ENCODE measurements at places on chromosomes 2 and 18.

DNA sequence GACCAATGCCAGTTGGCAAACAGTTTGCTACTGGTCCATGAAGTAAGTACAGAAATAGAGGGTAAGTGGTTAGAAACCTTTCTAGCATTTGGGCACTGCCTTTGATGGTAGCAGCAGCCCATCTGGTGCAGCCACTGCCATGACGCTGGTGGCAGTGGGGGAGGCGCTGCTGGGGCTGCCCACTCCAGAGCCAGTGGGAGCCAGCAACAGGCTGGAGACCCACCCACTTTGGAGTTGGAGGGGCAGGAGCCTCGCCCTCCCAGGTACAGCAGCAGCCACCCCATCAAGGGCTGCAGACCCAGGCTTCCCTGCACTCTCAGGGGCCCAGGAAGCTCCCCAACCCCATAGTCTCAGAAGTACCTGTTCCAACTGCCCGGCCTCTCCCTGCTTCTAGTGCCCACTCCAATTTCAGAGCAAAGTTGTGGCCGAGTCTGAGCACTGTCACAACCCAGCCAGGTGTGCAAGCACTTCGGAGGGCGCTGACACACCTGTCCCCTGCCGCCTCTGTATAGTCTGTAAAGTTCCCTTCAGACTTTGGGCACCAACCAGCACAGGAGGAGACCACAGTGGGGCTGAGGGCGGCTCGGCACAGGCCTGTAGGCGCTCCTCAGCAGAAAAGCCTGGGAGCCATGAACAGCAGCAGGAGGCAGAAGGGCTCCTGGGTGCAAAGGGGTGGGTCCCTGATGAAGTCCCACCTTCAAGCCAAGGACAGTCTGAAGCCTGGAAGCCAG, 125.6 kb upstream of the CCDC150 start:
- DNase-seq, result no peak

- no peak for DNase-seq
These were observed 4.2 kb downstream of the IL1RN start for GRCh38 chr2:113131352-113132185.

DNA sequence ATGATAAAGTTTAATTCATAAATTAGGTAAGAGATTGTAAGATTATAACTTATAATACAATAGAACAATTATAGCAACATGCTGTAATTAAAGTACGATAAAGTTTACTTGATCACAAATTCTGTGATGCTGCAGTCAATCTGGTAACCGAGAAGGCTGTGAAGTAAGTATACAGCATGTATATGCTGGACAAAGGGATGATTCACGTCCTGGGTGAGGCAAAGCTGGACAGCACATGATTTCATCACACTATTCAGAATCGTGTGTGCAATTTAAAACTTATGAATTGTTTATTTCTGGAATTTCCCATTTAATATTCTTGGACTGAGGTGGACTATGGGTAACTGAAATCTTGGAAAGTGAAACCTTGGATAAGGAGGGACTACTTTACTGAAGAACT, 522.2 kb upstream of the CNTNAP5 start:
- DNase-seq, result no peak

GRCh38 chr2:78263571-78263970, 741.4 kb upstream of the LRRTM4 start:
- no peak for DNase-seq

DNA sequence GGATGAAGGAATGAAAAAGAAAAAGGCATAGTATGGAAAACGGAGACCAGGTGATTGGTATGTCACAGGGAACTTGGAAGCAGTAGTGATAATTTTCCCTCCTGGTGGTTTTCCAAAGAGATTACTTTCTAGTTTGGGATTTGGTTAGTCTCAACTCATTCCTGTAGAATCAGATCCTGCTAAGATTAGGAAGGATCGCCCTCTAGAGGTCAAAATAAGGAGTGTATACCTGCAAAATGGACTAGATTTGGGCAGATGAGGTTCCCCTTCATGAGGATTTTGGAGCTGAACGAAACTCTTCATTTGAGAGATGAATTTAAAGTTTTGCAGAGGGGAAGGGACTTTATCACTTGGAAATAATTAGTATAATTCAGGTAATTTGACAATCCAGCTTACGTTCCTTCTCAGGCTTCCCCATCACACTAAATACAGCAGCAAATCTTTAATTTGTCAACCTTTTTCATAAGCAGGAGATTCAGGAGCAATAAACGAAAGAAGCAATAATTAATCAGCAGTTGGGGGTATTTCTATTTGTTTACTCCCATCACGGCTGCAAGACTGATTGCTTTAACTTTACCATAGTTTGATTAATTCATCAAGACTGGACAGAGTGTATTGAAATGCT, 65.2 kb downstream of the CCDC195 start:
- peak; percentile 79 for DNase-seq

- DNase-seq, result peak; percentile 49
These were observed 2.7 kb upstream of the LRP2 start for GRCh38 chr2:169365029-169365480.

- peak; percentile 60 for DNase-seq
These were observed 3.4 kb downstream of the RAB31 start for GRCh38 chr18:9711361-9712129.

DNA sequence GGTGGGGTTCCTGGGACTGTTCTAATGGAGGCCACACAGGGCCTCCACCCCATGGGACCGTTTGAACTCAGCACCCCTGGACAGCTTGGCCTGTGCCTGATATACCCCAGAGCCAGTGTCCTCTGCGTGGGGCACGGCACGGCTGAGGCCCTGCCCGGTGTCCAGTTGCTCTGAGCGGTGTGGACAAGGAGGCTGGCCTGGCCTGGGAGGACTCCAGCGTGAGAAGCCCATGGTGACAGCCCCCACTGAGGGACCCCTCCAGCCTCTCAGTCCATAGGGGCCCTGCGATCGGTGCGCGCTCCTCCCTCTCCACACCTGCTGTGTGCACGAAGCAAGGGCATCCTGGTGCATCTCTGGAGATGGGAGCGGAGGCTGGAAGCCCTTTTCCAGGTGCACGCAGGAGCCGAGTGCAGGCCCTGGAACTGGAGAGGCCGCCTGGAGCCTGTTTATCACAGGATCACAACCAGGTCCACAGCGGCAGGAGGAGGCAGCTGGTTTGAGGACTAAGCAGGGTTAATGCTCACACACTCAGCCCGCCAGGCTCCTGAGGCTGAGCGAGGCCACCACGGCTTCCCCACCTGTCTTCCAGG, 120.2 kb downstream of the PTGR3 start:
- no peak for DNase-seq

GRCh38 chr2:236875906-236876505, 209.7 kb upstream of the COPS8 start:
- DNase-seq, result no peak

DNA sequence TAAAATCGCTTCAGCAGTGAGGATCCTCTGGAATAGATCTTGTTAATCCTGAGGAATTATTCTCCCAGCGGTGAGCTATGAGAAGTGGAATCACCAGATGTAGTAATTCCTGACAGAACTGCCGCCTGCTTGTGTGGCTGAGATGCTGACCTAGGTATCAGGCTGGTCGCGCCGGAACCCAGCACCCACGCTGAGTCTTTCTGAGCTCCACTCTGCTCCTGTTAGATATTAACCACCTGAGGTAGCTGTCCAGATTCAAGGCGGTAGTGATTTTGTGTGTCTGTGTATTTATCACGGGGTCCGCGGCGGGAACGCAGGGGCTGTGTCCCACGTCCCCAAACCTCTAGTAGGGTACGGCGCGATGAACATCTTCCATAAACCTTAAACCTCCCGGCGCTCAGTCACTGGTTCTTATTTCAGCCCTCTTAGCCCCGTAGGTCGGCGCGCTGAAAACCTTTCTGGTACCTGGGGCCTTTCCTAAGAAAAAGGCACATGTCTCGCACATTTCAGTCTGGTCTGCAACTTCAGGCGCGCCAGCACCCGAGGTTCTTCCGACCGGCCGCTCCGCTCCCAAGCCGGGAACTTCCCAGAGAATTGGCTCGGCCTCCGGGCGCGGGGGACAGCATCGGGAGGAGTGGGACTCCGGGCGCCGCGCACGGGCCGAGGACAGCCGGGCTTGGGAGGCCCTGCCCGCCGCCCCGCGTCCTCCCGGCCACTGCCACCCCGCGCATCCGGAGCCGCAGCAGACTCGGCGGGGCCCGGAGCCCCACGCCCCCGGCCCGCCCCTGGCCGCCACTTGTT, 542 bp upstream of the CNNM3 start:
- DNase-seq, result peak; percentile 42

- peak; percentile 48 for DNase-seq
These were observed 45.8 kb downstream of the PTPN2 start for GRCh38 chr18:12838178-12838634.

- DNase-seq, result no peak
These were observed 131.0 kb downstream of the BCL2L11 start for GRCh38 chr2:111251711-111252110.

DNA sequence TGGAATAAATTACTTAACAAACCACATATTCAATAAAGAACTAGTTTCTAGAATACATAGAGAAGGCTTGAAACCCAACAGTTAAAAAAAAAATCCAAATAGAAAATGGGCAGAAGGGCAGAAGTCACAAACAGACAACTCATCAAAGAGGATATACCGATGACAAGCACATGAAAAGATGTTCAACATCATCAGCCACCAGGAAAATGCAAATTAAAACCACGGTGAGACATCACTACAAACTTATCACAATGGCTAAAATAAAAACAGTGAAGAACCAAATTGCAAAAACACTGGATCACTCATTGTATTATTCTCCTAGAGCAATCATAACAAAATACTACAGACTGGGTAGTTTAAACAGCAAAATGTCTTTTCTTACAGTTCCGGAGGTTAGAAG, 14.5 kb downstream of the SESTD1 start:
- no peak for DNase-seq

DNA sequence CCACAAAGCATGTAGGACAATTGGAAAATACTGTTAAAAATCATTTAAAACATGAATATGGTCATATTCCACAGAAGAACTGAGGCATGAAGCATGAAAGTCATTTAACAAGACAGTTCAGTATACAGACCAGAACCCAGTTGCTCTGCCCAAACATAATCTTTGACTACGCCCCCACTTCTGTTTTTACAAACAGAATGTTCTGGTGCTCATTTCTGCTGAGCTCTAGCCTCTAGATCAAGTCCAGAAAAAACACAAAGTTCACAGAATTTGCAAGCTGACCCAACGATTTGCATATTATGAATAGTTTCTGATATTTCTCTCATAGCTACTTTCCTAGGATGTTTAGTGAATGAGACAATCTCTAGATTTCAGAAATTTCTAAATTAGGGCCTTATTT, 424.9 kb downstream of the PID1 start:
- no peak for DNase-seq

DNA sequence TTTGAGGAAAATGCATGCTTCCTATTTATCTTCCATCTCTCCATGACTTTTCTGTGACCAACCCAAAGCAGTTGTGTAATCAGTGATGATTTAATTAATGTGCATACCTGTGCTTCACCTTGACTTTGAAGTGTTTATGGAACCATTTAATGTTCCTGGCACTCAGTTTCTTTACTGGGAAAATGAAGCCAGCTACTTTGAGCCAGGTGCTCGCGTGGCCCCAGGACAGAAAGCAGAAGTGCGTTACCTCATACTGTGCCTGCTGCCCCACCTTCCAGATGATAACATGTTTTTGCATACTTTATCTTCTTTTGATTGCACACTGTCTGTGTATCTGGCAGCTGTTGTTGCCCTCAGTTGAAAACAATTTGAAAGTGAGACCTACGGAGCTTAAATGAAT, 61.3 kb downstream of the PMAIP1 start:
- peak; percentile 49 for DNase-seq

DNA sequence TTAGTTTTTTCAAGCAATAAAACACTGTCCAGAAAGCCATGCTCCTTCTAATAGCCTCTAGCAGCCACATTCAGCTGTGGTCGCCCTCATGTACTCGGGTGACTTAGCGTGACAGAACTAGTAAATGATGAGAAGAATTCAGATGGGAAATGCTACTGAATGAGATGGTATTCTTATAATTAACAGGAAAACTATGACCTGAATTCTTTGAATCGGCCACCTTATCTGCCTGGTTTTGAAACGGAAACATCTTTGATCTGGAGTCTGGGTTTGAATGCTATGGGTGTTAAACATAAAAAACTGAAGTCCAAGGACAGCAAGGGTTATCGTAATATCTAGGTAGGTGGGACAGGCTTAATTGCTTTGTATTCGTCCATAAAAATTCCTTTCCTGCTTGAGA, 138.8 kb upstream of the DNMT3A start:
- DNase-seq, result no peak

DNA sequence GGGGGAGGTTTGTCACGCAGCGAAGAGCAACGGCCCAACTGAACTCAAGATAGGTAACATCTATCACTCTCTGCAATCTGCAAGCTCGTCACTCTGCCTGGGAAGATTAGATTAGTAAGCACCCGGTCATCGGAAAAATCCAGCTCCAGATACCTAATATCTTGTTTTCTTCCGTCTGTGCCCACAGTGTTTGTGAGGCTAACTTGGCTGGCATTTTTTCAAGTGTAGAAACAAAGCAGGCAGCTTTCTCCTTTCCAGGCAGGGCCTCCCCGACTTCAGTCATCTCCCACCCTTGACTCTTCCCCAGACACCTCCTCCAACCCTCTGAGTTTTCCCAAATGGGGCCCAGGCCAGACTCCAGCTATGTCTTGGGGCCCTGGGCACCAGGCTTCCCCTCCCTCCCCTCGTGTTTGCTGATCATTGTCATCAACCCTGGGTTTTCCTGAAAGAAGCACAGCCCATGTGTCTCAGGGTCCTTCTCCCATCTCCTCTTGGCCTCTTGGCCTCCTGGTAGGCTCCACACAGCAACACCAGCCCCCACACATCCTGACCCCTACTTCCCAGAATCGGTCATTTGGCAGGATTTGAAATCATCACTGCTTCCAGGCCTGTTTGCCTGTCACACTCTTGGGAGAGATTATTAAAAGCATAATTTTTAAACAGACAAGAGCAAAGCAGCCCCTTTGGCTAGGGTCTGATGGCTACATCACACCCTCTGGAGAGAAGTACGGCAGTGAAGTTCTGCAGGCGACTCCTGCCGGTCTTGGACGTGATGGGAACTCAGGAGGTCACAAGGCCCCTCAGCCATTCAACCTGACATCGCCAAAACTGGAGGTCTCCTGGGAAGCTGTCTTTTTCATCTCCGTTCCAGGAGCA, 144.9 kb upstream of the ID2 start:
- DNase-seq, result peak; percentile 71

- no peak for DNase-seq
These were observed 8.2 kb upstream of the ALPI start for GRCh38 chr2:232447638-232448303.

DNA sequence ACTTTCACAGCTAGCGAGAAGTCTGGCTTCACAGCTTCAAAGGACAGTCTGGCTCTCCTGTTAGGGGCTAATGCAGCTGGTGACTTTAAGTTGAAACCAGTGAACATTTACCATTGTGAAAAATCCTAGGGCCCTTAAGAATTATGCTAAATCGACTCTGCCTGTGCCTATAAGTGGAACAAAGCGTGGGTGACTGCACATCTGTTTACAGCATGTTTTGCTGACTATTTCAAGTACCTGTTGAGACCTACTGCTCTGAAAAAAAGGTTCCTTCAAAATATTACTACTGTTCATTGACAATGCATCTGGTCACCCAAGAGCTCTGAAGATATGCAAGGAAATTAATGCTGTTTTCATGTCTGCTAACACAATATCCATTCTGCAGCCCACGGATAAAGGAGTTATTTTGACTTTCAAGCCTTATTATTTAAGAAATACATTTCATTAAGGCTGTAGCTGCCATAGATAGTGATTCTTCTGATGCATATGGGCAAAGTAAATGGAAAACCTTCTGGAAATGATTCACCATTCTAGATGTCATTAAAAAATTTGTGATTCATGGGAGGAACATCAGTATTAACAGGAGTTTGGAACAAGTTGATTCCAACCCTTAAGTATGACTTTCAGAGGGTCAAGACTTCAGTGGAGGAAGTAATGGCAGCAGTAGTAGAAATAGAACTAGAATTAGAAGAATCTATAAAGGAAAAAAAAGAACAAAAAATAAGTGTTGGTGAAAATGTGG, 48.9 kb downstream of the POLR1A start:
- DNase-seq, result no peak

GRCh38 chr2:22497789-22498188, 887.2 kb upstream of the KLHL29 start:
- no peak for DNase-seq

Data from hematopoietic multipotent progenitor cell treated with erythropoietin and hydrocortisone succinate and interleukin-3 and kit ligand, for 6 days (in vitro differentiated cells).